Bone marrow (tissue), 2 donors: ENCODE measurements at places on chromosomes 3 and 15.

- no peak for DNase-seq
Observed at GRCh38 chr3:154324919-154325318, 632 bp upstream of the DHX36 start.

DNA sequence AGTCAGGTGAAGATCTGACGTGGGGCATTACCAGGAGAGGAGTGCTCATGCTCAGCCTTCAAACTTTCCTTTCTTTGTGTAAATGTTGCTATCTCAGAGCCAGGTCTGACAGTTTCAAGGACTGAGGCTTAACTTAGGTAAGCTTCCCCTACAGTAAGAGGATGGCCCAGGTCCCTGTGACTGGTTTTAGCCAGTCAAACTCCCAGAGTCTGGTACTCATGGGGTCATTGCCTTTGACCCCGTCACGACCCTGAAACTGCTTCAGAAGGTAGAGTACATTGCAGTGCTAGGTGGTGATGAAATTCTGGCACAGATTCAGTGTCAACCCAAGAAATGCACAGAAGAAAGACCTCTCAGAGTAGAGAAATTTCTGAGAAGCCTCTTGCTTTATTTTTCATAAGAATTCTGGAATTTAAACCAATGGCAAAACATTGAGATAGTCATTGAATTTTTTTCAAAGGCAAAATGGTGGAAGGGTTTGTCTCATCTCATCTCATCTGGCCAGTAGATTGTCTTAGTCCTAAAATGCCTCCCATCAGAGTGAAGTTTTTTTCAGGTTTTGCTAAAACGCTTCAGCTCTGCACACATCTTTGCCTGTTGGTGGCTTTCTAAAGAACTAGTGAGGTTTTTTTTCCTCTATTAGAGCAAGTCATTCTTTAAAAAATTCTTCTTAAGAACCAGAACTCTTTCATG, 23.1 kb downstream of the ZBTB38 start:
- no peak for DNase-seq

DNA sequence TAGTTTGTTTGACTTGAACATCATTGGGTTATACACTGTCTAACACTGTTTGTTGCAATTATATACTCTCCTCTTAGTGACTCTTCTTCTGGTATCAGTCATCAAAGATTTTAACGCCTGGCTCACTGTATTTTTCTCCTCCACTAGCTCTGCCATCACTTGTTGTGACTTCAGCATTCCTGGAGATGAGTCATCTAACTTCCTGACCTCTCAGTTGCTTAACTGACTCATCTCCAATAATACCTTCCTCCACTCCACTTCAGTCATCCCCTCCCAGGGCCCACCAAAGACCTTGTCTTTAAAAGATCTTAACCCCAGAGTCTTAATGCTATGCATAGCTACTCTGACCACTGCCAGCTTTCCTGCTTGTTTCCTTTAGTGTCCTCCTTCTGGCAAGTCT, 28.6 kb upstream of the CLSTN2 start:
- no peak for DNase-seq

DNA sequence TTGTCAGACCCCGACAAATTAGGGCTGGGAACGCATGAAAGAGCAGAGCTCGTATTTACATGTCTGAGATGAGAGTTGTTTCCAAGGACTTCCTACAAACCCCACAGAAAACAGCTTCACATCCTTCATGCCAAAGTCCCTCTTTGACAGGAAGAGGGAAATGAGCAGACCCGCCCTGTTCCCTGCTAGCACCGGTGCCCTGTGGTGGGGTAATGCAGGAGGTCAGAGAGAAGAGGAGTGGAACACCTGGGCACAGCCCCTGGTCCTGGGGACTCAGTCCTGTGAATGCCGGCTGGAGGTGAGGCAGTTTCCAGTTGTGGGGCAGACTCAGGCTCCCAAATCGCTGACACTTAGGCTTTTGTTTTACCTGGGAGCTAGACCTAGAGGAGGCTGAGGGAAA, 4.0 kb downstream of the PLA2G4D start:
- DNase-seq = no peak

- DNase-seq = no peak
Observed at GRCh38 chr3:108076564-108076963, 14.3 kb downstream of the CD47 start.

DNA sequence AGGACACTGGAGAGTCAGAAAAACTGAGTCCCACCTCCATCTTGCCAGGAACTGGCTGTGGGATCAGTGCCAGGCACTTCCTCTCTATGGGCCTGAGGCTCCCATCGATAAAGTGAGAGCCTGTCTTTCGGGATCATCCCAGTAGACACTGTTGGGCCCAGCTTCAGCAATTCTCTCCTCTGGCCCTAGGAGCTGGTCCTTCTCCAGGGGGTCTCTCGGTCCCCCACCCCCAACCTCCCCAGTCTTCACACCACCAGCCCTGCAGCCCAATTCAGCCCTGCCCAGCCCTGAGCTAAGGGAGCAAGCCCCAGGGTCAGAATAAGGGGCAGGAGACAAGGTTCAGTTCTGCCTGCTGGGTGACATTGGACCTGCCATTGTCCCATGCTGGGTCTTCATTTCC, 4.5 kb upstream of the LCTL start:
- DNase-seq = no peak

DNA sequence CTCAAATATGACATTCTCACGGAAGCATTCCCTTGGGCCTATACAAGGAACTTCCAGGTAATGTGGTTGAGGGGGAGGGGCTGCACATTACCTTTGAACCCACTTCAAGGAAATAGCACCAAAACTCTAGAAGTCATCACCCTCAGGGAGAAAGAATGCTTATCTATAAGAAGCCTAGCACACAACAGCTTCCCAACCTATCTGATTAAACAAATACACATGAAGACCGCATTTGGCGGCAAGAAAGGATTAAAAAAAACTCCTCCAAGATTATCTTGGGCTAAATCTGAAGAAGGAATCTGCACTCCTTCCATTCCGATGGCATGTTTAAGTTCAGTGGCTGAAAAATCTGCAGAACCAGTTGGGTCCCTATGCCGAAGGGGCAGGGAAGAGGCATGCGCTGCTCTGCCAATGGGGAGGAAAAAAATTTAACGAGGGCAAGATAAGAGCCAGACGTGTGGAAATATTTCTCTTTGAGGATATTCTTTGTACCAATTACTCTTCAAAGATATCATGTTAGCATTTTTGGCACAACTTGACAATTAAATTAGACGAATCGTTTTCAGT, 82.0 kb upstream of the WNT5A start:
- no peak for DNase-seq

DNA sequence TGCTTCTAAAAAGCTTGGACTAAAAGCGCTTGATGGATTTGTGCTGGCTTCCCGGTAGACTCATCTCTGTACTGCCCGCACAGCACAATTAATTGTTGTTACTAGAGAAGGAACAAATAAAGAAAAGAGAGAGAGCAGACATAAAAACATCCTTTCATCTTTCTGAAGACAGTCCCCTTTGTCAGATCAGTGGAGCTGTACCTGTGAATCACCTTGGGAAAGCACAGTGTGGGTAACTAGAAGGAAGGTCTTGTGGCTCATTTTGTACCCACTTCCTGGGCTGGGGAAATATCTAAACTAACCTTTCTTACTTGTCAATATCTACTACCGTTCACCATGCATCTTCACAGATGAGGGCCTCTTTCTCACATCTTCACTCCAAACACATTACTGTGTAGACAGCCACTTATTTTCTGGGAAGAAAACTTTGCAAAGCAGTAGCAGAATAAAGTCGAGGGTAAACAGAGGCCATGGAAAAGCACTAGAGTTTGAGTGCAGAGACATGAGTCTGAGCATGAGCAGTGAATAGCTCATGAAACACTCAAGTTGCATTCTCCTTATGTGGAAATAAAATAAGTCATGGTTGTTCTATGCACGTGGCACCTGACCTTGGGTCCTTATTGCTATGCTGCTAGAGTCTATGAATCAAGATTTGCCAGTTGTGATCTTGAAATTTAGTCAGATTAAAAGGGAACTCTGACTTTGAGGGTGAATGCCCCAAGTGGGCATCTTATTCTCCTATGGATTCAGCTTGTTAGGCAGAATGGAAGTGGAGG, 169.3 kb downstream of the LPP start:
- DNase-seq = no peak

DNA sequence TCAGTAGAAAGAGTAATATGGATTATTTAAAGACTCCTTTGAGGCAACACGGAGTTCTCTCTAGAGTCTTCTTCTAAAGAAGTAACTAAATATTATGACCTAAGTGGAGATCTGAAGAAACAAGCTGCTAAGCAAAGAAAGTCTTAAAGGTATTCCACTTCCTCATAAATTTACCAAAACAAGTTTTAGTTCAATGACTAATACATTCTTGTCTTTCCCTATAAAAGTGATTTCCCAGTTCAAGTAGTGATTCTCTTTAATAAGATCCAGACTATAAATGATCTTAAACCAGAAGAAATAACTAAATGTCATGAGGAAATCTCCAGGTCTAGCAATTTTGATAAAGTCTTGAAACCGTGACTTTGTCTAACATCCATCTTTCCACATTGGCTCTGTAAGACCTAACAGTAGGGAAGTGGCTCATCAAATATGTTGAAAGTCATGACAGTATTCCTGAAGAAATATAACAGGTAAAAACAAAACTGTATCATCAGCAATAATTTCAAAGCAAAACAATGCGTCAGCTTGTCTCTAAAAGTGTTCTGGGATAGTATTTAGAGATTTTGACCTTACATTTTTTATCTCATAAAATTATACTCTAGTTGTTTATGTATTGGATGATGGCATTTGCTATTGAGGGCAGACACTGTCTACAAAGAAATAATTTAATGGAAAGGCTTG, 51.8 kb upstream of the NEDD4 start:
- DNase-seq = no peak

DNA sequence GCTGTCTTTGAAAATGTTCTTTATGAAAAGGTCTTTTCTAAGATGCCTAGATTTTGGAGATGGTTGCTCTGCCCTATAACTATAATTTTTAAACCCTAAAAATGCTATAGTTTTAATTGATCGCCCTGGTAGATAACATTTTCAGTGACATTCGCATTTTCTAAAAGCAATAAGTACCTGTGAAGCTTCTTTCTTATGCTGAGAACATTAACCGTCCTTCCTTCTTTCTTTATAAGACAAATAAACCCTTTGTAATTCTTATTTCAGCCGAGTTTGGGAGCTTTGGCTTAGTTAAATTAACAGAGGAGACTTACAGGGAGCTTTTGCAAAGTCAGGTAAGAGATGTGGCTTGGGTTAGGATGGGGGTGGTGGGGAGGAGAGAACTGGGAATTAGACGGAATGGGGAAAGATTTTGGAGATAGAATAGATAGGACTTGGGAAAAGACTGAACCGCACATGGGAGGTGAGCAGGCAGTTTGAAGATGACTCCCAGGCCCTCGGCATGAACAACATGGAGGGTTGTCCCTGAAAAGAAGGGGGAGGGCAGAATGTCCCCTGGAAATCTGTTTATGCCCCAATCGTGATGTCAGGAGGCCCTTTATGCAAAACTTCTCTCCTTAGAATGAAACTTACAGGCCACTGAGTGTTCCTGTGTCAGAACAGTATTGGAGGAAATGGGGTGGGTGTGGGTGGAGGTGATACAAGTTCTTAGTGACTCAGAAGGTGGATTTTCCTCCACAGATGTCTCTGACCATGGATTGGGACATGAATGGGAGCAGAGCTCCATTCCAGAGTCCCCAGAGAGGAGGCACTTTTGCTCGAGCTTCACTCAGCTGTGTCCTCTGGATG, 76.2 kb upstream of the LARS2 start:
- no peak for DNase-seq

DNA sequence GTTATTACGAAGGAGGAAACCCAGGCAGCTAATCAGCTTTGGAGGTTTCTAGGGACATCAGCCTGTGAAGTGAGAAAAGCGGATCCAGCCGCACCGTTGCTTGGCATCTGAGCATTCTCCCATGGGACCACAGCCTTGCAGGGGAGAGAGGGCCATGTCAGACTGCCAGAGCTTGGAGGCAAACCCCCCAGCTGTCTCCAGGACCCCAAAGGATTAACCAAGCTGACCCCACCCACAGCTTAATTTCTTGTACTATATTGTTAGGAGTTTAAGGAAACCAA, 5.1 kb downstream of the IGDCC3 start:
- no peak for DNase-seq

DNA sequence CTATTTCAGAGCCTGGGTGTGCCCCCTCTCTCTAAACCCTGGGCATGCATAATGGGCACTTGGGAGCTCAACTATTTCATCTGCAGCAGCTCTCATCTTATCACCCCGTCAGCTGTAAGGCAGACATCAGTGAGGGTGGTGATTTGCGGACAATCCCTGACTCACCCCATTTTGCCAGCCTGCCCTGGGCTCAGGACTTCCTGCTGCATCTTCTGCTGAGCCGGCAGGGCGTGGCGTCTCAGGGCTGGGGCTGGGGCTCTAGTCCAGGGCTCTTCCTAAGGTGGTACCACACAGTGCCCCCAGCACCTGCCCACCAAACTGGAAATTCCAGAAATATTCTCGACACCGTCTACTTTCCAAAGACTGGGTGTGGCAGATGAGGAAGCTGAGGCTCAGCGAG, 925 bp upstream of the PSTPIP1 start:
- no peak for DNase-seq

DNA sequence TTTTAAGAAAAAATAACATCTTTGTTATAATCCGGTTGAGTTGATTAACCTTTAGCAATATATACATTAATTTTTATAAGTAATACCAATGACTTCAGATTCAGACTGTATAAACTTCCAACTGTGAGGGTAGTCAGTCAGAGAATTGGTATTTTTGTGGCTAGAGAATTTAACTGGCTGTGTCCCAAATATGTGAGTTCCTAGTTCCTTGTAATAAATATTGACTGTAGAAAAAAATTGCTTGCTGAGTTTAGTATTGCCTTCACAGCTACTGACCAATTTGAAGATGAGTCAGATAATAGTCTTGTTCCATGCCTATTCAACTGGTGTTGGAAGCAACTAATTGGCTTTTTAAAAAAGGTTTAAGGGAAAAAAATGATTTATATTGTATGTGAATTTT, 210.8 kb downstream of the GAP43 start:
- no peak for DNase-seq

GRCh38 chr3:90018779-90019178, 911.4 kb downstream of the EPHA3 start:
- DNase-seq = no peak

DNA sequence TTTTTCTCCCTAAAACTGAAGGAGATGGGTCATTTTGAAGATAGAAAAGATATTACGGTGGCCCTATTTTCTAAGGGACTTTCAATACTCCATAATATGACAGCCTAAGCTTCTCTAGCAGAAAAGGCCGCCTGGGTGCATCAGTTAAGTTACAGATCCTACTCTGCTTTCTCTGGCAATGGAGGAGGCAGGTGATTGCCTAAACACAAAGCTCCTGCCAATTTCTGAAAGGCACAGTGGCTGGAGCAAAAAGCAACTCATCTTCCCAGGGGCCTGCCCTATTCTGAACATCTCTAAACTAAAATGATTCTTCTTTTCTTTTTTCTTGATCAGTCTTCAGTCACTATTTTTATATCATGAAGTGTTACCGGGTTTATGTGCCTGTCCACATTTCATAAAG, 276.7 kb downstream of the CNTN4 start:
- DNase-seq = no peak

DNA sequence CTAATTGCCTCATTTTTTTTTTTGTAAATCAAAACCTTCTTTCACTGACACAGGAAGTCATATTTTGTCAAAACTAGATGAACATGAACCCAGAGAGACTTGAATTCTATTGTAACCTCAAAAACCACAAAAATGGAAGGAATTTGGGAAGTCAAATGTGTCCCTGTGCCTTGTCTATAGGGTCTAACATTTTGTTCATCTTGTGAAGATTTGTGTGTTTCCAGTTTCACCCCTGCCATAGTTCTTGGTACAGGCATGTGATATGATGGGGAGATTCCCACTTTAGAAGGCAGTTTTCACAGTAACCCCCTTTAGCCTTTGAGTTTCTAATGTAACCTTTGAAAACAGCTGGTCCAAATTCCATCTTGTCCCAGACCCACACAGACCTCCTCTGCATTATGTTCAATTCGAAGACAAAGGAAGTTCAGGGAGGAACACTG, 318.5 kb upstream of the ADAMTS9 start:
- no peak for DNase-seq
